ENCODE measurements at places on chromosomes 16 and 17.

DNA sequence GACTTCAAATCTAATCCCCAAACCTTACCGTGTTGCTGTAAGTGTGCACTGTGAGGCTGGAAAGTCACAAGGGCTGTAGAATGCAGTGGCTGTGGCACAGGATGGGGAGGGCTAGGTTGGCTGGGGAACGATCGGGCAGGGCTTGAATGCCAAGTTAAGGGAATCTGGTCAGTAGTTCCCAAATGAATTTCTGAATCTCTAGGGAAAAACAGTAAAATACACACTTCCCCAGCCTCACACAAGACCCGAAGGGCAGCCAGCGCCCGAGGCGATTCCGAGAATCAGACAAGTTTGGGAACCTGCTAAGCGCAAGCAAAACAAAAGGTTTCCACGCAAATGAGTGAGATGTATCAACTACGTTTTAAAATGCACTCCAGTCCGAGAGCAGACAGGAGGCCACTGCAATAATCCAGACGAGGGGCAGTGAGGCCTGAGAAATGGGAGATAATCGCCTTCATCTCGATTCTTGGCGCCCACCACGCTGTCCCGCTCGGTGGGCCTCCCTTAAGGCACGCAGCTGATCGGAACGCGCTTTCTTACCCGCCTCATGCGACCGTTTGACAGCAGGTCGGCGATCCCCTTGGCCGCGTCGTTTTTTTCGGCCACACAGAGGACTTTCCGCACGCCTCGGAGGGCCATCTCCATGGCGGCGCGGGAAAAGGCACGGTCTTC is 599 bp downstream of the TOP3A start:
- no peak for DNase-seq

DNA sequence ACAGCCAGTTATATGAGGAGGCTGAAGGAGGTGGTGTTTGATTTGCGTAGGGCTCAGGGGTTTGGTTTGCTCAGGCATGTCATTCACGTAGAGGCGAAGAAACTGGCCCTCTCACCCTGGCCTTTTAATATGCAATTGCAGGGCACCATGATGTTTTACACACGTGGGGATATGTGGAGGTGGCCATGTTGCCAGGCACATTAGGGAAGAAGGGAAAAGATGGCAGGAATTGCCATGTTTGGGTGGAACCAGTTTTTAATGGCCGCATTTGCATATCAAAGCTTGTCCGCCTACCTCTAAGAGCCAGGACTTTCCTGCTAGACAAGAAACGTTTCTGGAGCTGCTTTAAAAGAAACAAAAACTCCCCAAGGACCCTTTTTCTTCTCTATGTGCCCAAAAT is 1483.7 kb upstream of the GOT2 start:
- no peak for DNase-seq

GRCh38 chr16:3599922-3600321 is 11.5 kb downstream of the SLX4 start:
- no peak for DNase-seq

DNA sequence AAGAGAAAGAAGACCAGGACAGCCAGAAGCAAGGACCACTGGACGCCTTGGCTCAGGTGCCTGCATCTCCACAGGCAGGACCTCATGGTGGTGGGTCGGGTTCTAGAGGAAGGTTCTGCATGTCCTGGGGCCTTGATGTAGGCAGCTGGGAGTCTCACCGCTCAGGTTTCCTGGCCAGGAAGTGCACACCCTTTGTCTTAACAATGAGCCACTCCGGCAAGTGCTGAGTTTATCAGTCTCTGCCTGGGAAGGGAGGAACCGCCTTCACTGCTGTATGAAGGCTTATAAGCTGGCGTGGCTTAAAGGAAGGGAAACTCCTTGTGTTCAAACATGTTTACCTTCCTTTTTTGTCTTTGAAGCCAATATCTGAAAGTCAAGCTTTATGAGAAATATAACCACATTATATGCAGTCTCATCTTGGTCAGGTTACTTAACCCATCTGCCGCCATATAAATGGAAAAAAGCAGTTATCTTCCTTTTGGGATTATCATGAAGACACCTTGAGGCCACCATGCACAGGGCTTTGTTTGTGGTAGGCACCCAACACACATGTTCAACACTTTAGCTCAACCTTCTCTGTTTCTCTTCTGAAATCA is at the start of gene ST6GALNAC1:
Gene ST6GALNAC1, minus strand, starts transcription at position 205 of the 596 bp plus-strand sequence. Its CDS starts 119 bp downstream, at position 86.
- DNase-seq = no peak

DNA sequence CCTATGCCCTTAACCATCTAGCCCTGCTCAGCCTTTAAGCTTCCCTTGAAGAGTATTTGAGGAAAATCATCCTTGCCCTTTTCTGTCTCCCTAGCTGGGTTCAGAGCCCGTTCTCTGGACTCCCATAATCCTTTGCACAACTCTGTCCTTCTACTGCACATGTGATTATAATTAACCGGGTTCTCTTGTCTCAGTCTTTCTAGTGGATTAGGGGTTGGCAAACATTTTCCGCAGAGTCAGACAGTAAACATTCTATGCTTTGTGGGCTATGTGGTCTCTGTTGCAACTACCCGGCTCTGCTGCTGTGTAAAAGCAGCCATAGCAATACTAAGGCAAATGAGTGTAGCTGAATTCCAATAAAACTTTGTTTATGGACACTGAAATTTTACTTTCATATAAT is 80.0 kb downstream of the CDRT15 start:
- DNase-seq = no peak

- no peak for DNase-seq
Observed at GRCh38 chr16:48008011-48008525, 147.7 kb downstream of the ABCC12 start.

DNA sequence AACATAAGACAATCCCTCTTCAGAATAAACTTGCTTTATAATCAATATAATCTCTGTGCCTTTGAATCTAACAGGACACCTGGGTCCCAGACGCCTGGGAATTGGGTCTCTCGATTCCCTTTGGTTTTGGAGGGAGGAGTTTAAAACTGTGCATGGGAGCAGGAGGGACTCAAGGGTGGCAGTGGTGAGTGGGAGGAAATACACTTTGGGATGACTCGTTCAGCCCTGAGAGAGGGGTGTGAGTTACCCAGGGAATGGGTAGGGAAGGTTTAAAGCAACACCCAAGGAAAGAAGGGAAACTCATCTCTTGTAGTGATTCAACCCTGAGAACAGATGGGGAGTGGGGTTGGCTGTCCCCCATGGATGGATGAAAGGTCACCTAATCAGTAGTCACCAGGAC is 1.6 kb downstream of the RANGRF start:
- DNase-seq = no peak

DNA sequence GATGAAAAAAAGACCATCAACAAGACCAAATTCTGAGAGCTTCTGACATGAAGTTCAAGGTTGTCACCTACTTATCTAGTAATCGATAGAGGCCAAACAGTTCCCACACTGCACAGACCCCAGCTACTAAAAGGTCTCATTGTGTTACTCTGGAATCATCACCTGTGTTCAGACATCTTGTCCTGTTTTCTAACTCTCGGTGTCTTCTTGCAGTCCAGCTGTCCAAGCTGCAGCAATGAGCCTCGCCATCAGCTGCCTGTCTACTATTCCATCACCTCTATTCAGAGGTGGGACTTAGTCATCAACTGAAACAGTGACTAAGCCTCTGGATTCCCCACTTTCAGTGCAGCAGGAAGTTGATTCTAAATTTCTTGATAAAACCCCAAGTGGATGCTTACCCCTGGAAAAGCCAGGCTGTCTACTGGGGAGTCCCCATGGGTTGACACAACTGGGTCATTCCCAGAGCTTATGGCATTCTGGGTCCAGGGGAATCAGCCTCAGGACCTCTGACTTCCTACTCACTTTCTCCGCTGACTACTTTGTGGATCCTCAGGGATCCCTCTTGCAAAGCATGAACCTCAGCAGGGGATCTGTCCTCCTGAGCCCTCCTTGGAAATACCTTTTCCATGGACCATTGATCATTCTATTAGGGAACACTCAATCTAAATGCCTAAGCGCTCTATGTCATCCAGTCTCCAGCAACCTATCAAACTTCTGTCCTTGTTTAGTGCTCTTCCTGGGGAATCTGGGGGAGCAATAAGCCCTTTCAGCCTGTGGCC is 46.5 kb downstream of the HNF1B start:
- no peak for DNase-seq

DNA sequence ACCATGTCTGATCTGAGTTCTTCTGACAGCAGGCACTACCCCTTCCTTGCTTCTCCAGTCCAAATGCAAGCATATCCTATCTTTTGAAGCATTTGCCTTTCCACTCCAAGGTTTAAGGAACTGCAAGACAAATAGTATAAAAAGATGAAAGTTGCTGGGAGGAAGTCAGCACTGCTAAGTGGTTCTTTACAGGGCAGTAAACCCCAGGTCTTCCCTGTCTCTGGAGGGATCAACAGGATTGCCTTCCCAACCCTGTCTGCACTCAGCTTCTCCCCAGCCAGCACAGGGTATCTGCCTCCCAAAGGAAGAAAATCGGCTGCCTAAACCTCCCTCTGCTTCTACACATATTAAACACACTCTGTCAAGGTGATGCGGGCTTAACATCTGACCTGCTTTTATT is 46.8 kb downstream of the SOX9 start:
- no peak for DNase-seq

GRCh38 chr16:15521758-15522509 is 87.5 kb downstream of the BMERB1 start:
- no peak for DNase-seq

GRCh38 chr17:63950940-63951907 is 19.1 kb upstream of the CD79B start:
- no peak for DNase-seq

- DNase-seq = no peak
Observed at GRCh38 chr16:70750893-70751467, 50.0 kb downstream of the VAC14 start.

GRCh38 chr16:8740775-8741355 is 56.6 kb downstream of the TMEM186 start:
- no peak for DNase-seq

DNA sequence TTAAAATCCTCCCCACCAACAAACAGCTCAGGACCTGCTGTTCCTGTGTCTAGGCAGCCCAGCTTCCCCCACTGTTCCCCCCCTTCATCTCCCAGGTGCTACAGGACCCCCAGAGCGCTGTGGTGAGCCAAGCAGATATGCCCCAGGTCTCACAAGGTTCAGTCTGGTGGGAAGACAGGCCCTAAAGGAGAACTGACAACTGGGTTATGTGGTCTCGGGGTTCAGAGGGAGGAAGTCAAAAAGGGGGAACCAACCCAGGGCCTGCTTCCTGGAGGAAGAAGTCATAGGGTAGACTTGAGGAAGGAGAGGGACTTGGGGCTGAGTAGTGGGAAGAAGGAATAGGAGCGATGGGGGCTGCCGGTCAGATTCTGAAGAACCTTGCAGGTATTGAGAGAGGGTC is 2.6 kb downstream of the RIPOR1 start:
- DNase-seq = peak; percentile 50

GRCh38 chr16:23330583-23331249 is 28.6 kb downstream of the SCNN1B start:
- no peak for DNase-seq

- peak; percentile 69 for DNase-seq
Observed at GRCh38 chr16:67542464-67542863, 13.8 kb downstream of the RIPOR1 start.

DNA sequence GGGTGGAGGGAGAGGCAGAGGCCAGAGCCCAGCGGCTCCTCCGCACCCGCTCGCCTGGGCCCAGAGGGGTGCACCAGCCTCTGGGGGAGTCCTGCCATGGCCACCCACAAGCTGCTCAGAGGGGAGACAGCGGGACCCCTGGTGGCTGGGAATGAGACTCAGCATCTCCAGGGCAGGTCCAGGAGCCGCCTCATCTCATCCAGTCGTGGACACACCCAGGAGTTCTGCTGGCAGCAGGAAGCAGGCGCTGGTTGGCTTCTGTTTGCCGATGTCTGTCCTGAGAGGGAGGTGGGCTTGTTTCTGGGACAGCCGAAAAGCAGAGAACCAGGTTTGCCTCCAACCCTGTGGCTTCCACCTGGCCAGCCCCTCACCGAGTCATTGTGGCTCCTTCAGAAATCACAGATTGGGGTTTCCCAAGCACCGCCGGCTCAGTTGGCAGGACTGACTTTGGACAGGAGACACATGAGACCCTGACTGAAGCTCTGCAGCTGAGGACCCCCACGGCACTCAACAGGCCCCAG is 49.6 kb upstream of the ENPP7 start:
- DNase-seq = no peak

DNA sequence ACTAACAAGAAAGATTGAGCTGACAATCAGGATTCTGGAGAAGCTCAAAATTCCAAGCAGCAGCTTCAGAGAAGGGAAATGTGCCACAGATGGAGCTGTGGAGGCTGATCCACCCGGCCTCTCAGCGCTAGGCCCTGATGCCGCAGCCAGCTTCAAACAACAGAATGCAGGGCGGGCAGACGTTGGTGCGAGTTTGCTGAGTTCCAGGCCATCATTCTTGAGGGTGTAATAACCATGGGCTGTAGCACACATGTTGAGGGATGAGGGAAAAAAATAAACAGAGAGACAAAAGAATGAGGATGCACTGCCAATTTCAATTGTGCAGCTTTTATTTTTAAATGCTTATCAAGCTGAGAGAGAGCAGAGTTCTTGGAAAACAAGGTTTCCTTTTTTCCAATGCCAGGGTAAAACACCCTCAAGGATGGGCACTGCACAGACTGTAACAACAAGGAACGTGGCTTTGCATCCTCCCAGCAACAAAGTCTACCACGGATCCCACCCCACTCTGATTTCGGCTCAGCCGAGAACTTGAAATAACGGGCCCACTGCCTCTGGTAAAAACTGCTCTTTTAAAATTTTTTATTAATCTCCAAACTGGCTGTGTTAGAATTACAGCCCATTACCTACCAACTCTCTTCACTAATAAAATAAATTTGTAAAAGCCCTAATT is 90.2 kb downstream of the SMG6 start:
- DNase-seq = no peak

DNA sequence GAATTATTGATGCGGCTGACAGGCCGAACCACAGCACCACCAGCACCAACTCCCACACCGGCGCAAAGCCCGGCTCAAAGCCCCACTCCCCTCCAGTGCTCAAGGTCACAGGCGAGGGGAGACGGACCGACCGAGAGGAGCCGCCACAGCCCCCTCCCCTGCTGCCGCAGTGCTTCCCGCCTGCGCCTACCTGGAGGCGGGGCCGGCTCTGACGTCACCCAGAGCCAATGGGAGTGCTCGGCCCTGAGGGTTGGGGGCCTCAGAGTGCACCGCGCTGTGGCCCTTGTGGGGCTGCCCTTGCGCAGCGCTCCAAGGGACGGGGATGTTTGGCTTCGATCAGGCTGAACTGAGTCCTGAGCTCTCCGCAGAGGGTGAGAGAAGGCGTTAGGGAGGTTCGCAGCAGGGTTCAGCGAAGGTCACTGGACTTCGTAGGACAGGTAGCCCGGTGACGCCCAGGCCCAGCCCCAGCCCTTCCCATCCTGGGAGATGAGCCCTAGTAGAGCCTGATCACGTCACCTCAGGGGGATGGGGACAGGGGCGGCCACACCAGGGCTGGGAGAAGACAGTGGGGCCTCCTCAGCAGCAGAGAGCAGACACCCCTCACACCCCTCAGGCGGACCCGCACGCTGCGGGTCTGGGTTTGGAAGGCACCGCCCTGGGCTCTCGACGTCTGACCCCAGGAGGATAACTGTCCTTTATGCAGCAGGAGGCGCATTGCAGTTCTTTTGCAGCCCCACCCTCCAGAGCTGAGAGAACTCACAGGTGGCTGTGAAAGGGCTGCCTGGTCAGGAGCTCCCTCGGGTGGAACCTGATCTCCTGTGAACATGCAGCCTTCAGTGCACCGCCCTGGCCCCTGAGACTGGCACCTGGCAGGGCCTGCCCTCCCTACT is 1.5 kb downstream of the NDRG4 start:
- no peak for DNase-seq
